ENCODE measurements at places on chromosomes 2 and 18. TPM values are rescaled to one million over a fixed set of nuclear protein-coding genes. Genes with fewer than 3 reads are reported as not detected.

Gene LIMS3
- total RNA-seq = 1.4 TPM

Gene RNF152
- total RNA-seq = 11.1 TPM

Gene CNNM3
- 4.7 TPM for total RNA-seq

Gene FAM124B
- total RNA-seq = not detected

Gene SLC23A3
- 0.28 TPM for total RNA-seq

Gene QPCT
- total RNA-seq = 2.9 TPM

Gene ELOA2
- total RNA-seq = not detected

Gene XPO1
- 118 TPM for total RNA-seq

Gene TCF23
- total RNA-seq = not detected

Gene SNORC
- total RNA-seq = 0.88 TPM

Gene POTEJ
- total RNA-seq = not detected

Gene LIMS2
- not detected for total RNA-seq

Gene FHL2
- 67.6 TPM for total RNA-seq

Gene MTLN
- 104 TPM for total RNA-seq

Gene TLX2
- total RNA-seq = not detected
